ENCODE measurements at places on chromosomes 3 and 15. TPM values are rescaled to one million over a fixed set of nuclear protein-coding genes. Genes with fewer than 3 reads are reported as not detected.
A peak's percentile ranks its signal among the peaks of the same experiment; 100 is the strongest.

The ISL2 gene
- not detected for total RNA-seq

The PLSCR5 gene
- total RNA-seq: not detected

The SLC24A5 gene
- total RNA-seq: not detected

The SEC61A1 gene
- total RNA-seq: 80.4 TPM

The CHRNA7 gene
- 0.08 TPM for total RNA-seq

DNA sequence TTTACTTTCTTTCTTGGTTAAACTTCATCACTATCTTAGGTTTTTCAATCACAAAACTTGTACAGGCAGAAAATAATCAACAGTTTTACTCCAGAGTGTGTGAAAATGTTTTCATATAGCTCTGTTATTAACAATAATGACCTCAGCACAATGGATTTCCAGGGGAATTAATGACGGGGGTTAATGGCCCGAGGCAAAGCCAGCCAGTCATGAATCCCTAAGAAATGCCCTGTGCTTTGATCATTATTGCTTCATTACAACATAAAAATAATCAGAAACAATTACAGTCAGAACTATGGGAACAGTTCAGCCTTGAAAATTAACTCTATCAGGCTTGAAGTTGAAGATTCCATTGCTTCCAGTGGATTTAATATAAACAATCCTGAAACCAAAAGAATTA, 875.4 kb downstream of the ROBO2 start:
- no peak for DNase-seq
- H3K27ac ChIP-seq: no peak overlapping the region

- H3K27me3 ChIP-seq: no peaks in the 10 kb centered on the region
- no peak overlapping the region for H3K4me3 ChIP-seq
- no peak for DNase-seq
- H3K27ac ChIP-seq: no peak overlapping the region
Measured at GRCh38 chr3:4078903-4079302, 224.3 kb upstream of the SETMAR start.

GRCh38 chr3:197440717-197441303, 115.0 kb downstream of the BDH1 start:
- no peak overlapping the region for H3K27ac ChIP-seq
- no peaks in the 10 kb centered on the region for H3K27me3 ChIP-seq
- no peaks in the 10 kb centered on the region for H3K36me3 ChIP-seq
- H3K4me3 ChIP-seq: no peak overlapping the region
- no peaks in the 10 kb centered on the region for H3K4me1 ChIP-seq

- no peak overlapping the region for H3K27ac ChIP-seq
- DNase-seq: no peak
- H3K4me3 ChIP-seq: no peak overlapping the region
- no peaks in the 10 kb centered on the region for H3K27me3 ChIP-seq
- no peaks in the 10 kb centered on the region for H3K4me1 ChIP-seq
- H3K36me3 ChIP-seq: no peaks in the 10 kb centered on the region
Measured at GRCh38 chr3:186369217-186369616, 7.2 kb upstream of the DGKG start.

GRCh38 chr3:191353022-191353777, 22.9 kb upstream of the UTS2B start:
- peaks cover 54% of the 10 kb centered on the region for H3K4me1 ChIP-seq
- peaks cover 6% of the 10 kb centered on the region for H3K36me3 ChIP-seq
- DNase-seq: no peak
- H3K27me3 ChIP-seq: no peaks in the 10 kb centered on the region

GRCh38 chr3:14412831-14413380, 10.5 kb downstream of the SLC6A6 start:
- no peak for DNase-seq
- no peaks in the 10 kb centered on the region for H3K4me1 ChIP-seq
- no peak overlapping the region for H3K27ac ChIP-seq

- H3K36me3 ChIP-seq: no peaks in the 10 kb centered on the region
- H3K4me1 ChIP-seq: no peaks in the 10 kb centered on the region
- H3K4me3 ChIP-seq: no peak overlapping the region
- no peak for DNase-seq
Measured at GRCh38 chr3:130462089-130462488, 54.9 kb upstream of the COL6A6 start.

DNA sequence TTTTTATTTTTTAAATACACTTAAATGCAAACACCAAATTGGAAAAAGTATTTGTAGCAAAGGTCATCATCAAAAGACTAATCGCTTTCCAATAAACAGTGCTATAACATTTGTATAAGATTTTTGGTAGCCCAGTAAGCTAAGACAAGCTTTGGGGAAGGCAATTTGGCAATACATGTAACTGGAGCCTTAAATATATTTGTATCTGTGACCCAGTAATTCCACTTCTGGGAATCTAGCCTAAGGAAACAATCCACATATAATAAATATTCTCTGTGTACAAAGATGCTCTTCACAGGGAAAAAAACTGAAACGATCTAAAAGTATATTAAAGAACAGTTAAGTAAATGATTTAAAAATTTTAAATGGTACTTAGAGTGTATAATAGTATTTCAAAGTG, 65.5 kb upstream of the TJP1 start:
- no peak overlapping the region for H3K27ac ChIP-seq
- no peak overlapping the region for H3K4me3 ChIP-seq
- H3K36me3 ChIP-seq: no peaks in the 10 kb centered on the region
- DNase-seq: no peak
- H3K4me1 ChIP-seq: no peaks in the 10 kb centered on the region
- no peaks in the 10 kb centered on the region for H3K27me3 ChIP-seq

DNA sequence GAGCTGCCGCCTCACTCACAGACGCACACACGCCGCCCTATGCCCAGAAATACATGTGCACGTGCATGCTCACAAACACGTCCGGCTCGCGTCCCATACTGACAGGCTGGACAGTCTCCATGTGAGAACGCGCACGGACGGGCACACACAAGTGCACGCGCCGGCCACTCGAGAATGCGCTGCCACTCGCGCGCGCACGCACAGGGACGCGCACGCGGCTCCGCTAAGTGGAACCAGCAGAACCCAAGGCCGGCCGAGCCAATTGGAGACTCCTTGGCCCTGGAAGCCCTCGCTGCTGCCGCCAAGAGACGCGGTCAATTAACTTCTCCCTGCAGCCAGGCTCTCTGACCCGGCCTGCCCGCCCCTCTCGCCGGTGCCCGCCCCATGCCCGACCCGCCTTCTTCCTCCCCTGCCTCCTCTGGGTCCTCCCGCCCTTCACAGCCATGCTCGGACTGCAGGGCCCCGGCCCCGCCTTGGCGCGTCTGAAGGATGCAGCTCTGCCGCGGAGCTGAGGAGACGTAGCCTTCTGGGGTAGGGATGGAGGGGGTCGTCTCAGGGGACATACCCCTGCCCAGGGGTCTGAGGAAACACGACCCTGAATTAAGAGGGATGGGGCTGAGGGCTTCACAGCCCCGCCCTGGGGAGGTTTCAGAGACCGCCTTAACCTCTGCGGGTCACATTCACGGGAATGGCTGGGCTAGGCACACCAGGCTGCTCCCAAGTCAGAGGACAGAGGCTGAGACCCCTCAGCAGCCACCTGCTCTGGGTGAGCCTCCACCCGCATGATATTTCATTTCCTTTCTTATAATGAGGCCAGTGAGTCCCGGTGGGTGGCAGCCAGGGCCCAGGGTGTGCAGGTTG, 15.0 kb downstream of the PTH1R start:
- H3K4me3 ChIP-seq: peak overlapping the region; percentile 57
- no peaks in the 10 kb centered on the region for H3K36me3 ChIP-seq
- H3K27me3 ChIP-seq: no peaks in the 10 kb centered on the region
- no peak for DNase-seq

DNA sequence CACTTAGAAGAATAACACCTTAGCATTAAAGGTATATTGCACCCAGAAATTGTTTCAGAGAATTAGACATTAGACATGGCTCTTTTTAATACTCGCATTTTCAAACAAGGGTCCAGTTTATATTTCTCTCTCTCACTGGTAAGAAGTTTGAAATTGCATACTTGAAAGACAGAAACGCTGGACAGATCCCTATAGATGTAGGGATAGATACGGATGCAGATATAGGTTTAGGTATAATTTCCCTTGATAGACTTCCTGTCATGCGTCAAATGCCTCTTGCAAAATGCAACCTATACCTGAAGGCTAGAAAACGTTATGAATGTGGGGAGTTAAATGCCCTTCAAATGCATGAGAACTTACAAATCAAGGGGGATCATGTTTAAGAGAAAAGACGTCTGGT, 99.4 kb upstream of the BCL6 start:
- no peak for DNase-seq
- no peak overlapping the region for H3K27ac ChIP-seq
- no peaks in the 10 kb centered on the region for H3K4me1 ChIP-seq

GRCh38 chr3:69379661-69380060, 6.2 kb downstream of the FRMD4B start:
- no peak overlapping the region for H3K27ac ChIP-seq
- no peaks in the 10 kb centered on the region for H3K27me3 ChIP-seq
- DNase-seq: no peak
